ENCODE measurements at places on chromosomes 11 and 22.

DNA sequence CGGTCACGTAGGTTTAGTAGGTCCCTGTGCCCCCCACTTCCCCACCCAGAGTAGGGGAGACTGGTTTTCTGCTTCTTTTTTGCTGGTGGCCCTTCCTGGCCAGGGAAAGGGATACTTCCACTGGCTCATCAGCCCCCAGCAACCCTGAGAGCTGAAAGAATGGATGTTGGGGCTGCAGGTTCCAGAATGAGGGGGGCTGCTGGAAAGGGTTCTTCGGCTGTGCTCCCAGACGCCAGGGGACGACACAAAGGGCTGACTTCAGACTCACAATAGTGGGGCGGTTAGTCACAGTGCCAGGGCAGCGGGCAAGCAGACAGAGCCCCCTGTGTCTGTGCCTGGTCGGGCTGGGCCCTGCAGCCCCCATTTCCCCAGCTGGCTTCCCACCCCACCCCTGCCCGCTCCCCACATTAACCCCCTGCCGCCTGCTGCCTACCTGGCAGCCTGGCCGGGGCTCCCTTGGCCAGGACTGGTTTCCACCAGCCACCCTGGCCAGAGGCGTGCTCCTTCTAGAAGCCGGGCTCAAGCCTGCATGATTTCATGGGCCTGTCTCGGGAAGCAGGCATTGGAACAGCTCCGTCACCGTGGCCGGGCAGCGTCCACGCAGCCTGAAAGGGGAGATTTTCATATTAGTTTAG lies 79.1 kb upstream of the WNT7B start:
- no peak for DNase-seq

DNA sequence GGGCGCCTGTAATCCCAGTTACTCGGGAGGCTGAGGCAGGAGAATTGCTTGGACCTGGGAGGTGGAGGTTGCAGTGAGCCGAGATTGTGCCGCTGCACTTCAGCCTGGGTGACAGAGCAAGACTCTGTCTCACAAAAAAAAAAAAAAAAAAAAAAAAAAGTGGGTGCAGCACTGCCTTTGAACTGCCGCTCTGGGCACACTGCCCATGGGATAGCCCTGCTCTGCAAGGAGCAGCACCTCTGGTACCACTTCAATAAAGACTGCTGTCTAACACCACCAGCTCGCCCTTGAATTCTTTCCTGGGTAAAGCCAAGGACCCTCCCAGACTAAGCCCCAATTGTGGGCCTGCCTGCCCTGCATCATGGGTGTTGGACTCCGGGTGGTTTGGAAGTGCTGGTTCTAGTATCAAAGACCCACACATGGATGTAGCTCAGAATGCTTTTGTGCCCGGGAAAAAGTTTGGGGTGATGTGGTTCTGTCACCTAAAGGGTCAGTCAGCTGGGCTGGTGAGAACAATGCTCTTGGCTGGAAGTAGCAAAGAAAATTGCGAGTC lies 444.3 kb downstream of the TBC1D22A start:
- DNase-seq, result no peak

GRCh38 chr11:44335052-44335760 lies 25.3 kb upstream of the ALX4 start:
- no peak for DNase-seq

DNA sequence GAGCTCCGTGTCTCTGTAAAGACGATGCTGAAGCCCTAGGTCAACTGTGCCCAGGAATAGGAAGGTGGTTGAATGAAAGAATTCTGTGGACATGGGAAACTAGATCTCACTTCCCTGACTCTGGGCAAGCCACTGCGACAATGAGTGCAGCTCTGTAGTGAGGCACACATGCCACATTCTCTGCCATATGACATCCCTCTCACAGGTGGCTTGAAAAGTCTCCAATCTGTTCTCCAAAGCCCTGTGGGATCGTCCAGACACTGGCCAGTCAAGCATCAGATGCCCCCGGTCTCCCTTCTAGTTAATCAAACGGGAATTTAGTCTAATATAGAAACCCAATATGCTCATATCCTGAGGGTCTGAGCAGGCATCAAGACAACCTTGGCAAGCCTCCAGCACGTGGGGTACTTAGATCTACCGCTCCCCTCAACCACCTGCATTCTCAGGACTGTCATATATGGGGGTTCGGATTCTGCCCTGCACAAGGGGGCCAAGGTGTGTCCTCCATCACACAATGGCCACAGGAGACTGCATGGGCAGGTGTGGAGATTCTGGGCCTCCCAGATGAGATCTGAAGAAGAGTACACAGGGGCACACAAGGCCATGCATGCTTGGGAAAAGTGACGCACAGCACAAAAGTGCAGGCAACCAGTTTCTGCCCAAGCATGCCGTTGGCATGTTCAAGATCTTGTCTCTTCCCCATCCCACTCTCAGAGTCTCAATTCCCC lies 11.9 kb downstream of the DKK3 start:
- DNase-seq, result no peak

DNA sequence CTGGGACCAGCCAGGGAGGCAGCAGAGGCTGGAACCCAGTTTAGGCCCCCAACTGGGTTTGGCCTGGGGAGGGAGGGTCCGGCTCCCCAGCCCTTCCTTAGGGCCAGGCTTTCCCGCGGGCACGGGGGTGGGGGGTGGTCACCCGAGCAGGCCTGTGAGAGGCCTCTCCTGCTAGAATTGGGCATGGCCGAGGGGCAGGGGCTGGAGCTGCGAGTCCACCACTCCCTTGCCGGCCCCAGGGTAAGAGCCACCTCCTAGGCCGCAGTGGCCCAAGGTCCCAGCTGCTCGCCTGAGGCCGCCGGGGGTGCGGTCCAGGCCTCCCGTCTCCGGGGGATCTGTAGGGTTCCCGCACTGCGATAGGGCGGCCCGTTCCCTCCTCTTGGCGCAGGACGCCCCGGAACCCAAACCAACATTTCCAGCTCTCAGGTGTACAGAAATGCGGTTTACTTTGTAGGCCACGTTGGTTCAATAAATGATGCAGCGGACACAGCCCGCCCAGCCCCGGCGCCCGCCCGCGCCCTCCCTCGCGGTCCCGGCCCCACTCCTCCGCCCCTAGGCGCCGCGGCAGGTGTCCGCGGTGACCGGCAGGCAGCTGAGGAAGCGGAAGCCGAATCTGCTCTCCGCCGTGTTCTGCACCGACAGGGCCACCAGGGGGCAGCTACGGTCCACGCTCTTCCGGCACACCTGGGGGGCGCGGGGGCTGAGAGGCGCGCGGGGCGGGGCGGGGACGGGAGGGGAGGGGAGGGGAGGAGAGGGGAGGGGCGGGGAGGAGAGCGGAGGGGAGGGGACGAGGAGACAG lies 5.9 kb downstream of the LMNTD2 start:
- peak; percentile 68 for DNase-seq

DNA sequence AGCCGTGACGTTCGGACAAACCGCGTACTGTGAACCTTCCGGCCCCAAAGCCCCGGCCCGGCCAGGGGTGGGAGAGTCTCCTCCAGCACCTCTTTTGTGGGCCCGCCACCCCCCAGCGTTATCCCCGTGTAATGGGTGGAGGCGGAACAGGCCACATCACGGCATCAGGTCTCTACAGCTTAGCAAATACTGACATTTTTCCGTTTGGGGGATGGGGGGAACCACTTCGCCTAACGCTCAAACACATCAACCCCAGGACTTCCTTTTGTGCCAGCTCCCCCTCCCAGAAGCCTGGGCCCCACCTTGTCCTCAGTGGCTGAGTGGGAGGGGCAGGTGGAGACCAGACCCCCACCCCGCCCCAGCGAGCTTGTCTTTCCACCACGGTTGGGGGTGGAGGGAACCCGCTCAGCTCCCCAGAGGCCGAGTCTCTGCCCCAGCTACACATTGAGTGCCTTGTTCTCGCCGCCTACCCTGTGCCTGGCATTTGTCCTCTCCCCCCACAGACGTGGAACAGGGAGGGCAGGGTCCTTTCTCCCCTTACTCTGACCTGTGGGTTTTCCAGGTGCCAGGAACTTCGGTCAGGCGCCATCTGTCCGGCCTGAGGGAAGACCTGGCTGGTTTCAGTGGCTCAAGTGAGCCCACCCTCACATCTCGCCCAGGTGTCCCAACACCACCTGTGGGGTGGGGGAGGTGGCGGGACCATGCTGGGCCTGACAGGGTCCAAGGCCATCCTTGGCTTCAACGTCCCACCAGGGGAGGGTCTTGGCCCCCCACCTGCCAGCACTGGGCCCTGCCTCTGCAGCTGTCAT lies 29.6 kb downstream of the SBF1 start:
- DNase-seq, result no peak

- DNase-seq, result no peak
Measured at GRCh38 chr11:1390569-1391164, 933 bp downstream of the BRSK2 start.

DNA sequence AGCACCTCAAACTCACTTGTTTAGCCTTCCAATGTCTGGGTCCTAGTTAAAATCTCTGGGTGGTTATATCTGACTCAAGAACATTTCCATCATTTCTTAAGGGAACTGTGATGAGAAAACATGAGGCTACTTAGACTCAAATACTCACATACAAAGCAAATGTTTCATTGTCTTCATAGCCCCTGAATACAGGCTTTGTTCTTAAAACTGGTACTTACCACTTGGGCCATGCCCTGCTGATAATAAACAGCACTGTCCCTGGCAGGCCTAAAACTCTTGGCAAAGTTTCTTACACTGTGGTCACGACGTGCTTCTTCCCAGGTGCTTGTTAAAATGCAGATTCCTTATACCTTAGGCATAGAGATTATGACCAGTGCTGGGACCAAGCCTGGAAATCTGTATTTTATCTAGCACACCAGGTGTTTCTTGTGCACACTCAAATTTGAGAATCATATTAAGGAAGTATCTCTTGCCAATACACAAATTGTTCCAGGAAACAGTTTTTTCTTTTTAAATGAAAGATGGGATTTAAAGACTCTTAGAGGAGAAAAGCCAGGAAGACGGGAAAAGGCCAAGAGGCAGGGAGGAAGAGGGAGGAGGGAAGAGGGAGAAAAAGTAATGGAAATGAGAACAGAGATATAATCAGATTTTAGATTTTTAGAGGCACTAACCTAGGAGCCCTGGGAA lies 287.9 kb upstream of the MPPED2 start:
- no peak for DNase-seq

DNA sequence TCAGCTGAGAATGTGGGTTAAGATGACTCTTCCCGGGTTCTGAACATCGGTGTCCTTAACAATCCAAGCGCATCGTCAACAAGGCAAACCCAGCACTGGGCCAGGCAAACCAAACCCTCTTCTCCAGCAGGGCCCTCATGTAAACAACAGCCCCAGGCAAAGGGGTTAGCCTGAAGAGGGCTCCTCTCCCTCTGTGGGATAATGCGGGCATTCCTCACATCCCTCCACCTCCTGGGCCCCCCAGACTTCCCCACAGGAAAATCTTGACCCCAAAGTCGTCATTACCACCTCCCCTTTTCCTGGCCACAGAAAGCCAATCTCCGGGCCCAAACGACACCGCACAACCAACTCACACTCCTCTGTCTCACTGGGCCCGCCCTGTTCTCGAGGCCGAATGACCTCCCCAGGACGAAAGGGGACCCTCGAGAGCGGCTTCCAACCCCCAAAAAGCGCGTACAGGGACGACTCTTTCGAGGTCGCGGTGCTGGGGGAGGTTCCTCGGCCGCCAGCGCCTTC lies 566 bp downstream of the DDB1 start:
- DNase-seq, result peak; percentile 62

- no peak for DNase-seq
Measured at GRCh38 chr11:76803023-76803422, 19.9 kb downstream of the TSKU start.

DNA sequence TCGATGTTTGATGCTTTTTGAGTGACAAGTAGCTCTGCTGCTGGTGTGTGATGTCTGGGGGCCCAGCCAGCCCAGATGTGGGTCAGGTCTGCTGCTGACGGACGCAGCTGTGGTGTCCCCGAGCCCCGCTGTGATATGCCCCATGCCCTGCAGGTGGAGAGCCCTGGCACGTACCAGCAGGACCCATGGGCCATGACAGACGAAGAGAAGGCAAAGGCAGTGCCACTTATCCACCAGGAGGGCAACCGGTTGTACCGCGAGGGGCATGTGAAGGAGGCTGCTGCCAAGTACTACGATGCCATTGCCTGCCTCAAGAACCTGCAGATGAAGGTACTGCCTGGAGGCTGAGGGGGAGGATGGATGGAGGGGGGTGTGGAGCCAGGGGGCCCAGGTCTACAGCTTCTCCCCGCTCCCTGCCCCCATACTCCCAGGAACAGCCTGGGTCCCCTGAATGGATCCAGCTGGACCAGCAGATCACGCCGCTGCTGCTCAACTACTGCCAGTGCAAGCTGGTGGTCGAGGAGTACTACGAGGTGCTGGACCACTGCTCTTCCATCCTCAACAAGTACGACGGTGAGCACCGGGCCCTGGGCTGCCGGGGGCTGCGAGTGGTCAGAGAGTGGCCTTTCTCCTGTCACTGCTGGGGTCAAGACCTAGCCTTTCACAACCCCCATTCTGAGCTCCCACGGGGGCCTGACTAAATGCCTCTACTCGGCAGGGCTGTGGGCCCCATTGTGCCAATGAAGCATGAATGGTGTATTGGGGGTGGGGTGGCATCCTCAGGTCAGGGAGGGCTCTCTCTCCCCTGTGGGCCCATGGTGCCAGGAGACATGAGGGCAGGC lies 7.3 kb downstream of the AIP start:
- DNase-seq, result no peak

DNA sequence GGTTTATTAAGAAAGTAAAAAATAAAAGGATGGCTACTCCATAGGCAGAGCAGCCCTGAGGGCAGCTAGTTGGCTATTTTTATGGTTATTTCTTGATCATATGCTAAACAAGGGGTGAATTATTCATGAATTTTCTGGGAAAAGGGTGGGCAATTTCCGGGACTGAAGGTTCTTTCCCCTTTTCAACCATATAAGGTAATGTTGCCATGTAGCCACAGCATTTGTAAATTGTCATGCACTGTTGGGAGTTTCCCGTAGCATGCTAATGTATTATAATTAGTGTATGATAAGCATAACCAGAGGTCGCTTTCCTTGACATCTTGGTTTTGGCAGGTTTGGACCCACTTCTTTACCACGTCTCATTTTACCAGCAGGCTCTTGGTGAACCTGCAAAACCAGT lies 610.4 kb upstream of the B3GAT1 start:
- no peak for DNase-seq

DNA sequence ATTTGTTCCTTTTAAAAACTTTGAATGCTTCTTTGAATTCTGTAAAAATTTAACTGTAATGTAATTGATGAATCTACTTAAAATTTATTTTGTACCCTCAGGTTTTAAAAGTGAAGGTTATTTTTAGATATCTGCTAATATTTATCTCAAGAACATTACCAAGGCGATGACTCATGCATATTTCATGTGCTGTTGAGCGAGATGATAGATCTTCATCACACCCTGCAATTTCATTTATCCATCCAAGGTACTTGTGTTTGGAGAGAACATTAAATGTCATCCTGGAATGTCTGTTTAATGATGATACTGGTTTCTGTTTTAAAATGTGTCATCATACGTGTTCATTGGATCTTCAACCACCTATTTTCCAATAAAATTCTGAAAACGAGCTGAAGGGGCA lies 6.7 kb upstream of the OOSP4A start:
- DNase-seq, result no peak

GRCh38 chr11:122354025-122354697 lies 238.1 kb upstream of the BLID start:
- DNase-seq, result no peak
